ENCODE measurements at places on chromosomes 11 and 22.
A peak's percentile ranks its signal among the peaks of the same experiment; 100 is the strongest.

DNA sequence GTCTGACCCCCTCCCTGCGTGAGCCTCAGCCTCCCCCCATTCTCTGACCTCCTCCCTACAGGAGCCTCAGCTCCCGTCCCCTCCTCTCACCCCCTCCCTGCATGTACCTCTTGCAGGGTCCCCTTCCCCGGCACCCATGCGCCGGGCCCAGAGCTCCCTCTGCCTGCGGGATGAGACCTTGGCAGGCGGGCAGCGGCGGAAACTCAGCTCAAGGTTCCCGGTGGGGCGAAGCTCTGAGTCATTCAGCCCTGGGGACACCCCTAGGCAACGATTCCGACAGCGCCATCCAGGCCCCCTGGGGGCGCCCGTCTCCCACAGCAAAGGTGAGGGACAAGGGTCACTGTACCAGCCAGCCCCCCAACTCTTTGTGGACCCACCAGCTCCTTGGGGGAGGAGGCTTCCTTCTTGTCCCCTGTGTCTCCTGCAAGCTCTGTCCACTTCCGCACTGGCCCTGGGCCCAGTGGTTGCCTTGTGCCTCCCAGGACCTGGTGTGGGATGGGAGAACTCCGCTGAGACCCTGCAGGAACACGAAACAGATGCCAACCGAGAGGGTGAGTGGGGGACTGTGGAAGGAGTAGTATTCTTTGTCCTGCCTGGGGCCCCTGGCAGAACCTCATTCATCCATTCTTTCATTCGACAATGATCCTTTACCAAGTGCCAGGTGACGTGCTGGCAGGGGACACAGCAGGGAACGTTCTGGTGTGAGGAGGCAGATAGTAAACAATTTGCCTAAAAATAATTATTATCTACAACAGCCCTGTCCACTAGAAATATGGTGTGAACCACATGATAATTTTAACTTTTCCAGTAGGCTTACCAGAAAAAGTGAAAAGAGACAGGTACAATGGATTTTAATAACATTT, 3.7 kb upstream of the RPS6KA4 start:
- DNase-seq, result peak; percentile 41

DNA sequence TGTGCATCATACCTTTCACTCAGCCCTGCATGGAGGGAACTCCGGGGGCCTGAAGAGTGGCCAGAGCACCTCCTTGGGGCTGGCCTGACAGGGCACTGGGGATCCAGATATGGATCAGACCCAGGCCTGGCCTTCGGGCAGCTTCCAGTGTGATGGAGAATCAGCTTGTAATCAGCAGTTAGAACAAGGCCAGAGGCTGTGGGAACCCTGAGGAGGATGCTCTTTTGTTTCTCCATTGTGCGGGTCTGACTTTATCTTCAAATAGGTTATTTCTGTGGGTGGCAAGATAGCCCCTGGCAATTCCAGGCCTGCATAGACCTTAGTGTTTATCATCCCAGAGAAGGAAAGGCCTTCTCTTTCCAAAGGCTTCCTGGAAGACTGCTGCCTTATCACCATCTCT, 12.3 kb downstream of the DGAT2 start:
- no peak for DNase-seq

DNA sequence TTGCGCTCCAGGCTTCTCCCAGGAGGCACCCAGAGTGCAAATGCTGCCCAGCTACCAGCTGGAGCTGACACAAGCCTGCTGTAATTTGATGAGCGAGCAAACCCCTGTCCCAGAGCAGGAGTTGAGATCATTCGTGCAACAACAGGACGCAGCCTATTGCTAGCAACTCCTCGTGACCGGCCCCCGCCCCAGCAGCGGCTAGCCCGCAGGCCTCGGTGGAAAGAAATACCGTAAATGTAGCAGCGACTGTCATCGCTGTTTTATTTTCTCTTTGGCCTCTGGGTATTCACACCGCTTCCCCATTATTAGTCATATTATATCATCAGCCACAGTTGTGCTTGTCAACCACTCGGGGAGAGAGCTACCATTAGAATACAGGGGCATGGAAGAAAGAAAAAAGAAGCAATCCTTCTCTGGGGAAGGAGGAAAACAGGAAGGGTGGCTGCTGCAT, 59.2 kb upstream of the ATXN10 start:
- DNase-seq, result peak; percentile 57

DNA sequence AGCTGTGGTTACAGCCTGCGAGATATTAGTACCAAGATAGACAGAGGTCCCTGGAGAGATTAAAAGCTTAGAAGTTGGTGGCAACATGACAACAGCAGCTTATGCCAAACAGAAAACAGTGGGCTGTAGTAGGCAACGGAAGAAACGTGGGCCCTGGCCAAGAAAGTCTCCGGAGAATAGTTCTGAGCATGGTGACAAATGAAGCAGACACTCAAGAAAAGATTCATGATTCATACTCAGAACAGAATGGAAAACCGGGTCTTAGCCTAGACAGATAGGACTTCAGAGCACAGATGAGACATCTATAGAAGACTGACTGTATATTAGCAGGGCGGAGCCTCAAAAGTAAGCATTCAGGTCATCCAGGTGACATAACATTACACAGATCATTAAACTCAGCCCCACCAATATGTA, 727.4 kb downstream of the ETS1 start:
- no peak for DNase-seq

DNA sequence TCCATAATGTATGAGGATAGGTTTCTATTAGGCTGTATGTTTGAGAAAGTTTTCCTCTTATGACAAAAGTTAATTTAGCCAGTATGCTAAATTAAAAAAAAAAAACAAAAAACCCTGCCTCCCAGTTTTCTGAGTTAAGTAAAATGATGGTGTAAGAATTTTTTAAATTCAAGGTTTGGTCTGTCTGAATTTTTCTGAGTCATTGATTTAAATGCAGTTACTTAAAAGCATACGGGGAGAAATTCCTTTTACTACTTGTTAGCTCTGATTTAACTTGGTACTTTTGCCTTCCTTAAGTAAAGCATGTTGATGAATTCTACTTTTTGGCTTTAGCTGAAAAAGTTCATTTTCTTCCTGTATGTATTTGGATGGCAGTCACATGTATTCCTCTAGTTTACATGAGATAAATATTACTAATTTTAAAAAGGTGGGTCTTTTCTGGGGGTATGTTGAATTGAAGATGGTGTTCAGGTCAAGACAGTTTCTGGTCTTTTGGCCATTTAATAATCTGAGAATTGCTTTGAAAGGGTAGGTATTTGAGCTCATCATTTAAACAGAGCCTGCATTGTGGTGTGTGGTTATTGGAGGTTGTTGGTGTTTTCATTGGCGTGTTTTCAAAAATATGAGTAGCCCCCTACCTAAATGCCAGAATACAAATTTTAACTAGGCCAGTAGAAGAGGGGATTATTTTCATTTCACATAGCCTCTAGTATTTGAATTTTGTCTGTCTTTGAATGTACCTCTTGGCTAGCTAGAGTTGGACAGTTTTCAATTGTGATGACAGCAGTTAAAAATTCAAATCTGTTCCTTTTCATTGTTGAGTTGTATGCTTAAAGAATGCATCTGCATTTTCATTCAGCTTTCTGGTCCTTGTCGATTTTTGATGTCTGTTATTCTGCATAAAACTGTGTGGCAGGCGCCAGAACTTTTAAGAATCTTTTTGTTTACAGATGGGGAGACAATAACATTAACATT, 64.7 kb downstream of the MTMR3 start:
- no peak for DNase-seq

DNA sequence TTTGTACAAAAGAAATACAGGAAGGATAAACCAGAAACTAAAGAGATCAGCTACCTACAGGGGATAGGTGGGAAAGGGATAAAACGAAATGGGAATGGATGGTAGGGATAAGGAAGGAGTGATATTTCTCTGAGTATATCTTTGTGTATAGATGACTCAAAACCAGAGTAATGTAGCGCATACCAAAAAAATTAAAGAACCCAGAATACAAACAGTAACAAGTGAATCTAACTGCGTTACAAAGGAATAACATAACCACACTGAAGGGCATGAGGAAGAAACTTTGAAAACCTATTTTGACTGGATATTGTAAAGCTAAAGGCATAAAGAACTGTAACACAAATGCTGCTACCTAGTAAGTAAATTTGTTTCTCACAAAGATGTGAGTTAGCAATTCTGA, 37.9 kb downstream of the MAPK1 start:
- no peak for DNase-seq

DNA sequence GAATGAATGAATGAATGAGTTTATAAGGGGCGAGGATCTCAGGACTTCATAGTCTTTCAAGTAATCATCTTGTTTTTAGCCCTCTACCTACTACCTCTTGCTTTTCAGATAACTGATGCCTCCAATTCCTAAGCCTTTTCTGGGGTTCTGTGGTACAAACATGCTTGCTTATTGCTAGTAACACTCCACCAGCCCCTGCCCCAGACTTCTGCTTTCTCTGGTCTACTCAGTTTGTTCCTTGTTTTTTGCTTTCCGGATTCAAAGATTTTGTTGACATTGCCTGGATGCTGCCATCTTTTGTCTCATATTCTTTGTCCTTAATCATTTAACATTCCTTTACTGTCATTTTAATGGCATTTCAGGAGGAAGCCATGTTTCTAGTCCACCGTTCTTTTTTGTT, 8.9 kb upstream of the TMEM9B start:
- no peak for DNase-seq

GRCh38 chr11:35850191-35850590, 93.7 kb upstream of the LDLRAD3 start:
- no peak for DNase-seq

DNA sequence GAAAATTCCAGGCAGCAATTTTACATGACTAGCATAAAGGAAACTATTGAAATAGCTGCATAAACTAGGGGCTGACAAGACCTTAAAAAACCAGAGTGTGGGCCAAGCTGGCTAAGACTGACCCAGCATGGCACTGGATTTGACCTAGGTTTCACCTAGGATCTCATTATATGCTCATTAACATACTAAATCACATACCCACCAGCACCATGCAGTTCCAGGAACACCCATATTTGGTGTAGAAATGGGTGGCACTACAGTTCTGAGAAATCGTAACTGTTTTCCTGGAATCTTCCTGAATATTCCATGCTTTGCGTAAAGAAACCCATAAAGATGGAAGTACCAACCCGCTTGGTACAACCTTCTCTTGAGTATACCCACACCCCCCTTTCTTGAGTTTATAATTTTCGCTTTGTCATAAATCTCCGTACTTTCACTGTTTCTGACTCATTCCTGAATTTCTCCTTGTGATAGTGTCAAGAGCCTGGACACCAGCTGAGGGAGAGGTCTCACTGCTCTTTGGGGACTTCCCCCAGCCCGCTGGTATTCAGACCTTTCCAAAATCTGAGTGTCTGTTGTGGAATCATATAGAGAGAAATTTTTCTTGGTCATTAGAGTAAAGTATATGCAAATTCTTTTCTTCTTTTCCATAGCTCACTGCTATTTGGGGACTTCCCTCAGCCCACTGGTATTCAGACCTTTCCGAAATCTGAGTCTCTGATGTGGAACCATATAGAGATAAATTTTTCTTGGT, 55.1 kb downstream of the MTMR3 start:
- peak; percentile 41 for DNase-seq

- DNase-seq, result no peak
Observed at GRCh38 chr11:14012846-14013245, 50.3 kb downstream of the SPON1 start.

DNA sequence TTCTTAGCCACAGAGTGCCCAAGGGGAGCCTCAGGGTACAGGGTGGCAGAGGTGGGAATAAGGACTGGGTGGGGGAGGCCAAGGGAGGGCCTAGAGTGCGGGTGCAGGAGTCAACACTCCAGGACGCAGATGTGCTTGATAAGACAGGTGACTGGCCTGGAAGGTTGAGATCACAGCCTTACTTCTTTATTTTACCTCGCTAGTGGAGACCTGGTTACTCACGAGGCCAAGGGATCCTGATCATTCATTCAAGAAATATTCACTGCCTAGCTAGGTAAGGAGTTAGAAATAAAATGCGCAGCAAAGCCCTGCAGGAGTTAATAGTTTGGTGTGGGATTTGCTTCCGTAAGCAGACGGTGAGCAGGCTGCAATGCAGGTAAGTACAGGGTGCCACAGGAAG, 13.2 kb upstream of the PEX26 start:
- DNase-seq, result no peak

GRCh38 chr11:64186492-64187165, 658 bp downstream of the STIP1 start:
- peak; percentile 72 for DNase-seq

DNA sequence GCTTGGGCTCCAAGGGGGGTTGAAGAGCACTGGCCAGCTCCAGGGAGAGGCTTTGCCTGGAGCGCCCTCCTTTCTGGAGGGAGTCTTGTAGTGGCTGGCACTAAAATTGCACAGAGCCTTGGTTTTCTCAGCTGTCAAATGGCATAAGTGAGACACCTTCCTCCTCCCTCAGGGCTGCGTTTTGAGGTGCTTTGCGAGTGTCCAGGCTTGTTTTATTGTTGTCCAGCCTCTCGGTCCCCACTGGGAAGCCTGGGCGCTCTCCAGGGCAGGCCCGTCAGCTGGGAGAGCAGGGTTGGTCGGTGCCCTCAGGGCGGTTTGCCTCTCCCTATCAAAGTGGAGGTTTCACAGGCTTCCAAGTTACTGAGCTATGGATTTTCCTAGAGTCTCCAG, 149.3 kb upstream of the B3GAT1 start:
- no peak for DNase-seq

DNA sequence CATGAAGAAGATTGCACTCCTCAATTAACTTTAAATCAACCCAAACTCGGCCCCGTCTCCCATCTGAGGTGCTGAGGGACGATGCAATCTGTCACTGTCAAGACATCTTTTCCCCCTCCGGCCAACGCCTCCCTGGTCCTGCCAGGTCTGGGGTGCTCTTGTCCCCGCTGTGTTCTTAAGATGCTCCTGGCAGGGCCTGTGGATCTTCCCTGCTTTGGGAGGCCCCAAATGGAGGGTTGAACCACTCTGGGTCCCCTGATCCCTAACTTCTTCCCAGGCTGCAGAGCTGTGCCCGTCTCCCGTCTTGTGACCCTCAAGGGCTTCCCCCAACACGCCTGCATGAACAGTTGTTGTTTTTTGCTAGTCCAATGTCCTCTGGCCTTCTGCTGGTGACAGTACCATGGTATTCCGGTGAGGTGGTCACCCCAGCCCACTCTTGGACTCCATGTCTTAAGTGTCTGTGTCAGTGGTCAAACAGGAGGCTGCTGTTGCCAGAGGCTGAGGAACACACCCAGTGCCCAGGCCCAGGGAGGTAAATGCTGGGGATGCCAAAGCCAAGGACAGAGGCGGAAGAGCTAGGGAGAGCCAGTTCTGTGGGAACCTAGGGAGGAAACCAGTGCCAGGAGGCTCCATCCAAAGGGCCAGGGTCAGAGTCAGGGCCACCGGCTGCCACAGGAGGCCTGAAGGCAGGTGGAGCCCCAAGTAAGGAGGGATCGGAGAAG, 70.6 kb upstream of the SHANK2 start:
- no peak for DNase-seq

DNA sequence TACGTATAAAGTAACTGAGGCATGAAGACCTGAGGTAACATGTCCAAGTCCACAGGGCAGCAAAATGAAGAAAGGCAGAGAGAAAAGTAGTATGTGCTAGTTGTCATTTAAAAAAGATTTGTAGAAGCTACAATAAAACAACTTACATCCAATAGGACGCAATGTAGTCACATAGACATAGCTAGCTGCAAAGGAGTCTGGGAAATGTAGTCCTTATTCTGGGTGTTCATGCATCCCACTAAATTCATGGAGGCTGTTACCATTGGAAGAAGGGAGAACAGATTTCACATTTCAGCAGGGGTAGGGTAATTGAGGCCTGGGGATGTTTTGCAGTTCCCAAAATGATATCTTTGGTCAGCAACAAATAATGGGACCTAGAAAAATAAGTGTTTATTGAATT, 571.4 kb downstream of the MIAT start:
- DNase-seq, result no peak
